Glomerular endothelial cell (primary cell): ENCODE measurements at places on chromosomes 11 and 22.

DNA sequence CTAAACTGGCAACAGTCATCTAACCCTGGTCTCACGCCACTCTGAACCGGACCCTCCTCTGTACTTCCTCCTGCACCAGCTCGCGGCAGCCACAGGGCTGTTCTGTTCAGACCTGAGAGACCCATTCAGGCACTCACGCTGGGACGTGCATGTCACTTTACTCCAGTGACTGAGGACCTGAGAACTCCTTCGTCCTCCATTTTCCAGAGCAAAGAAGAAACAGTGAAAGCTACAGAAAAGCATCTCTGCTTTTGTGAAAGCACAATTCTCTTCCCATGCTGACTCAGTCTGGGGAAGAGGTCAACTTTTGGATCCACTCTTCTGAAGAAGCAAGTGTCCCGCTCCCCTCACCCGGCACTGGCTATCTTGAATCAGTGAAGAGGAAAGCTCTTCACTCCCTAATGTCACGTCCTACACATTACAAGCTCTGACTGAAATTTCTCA, 24.5 kb downstream of the PISD start:
- DNase-seq, result no peak

- no peak for DNase-seq
Measured at GRCh38 chr11:78339945-78340344, 77.7 kb downstream of the GAB2 start.

GRCh38 chr11:1075341-1075911, 752 bp downstream of the MUC2 start:
- DNase-seq, result no peak

- no peak for DNase-seq
Measured at GRCh38 chr11:20627026-20627425, 27.6 kb downstream of the SLC6A5 start.

DNA sequence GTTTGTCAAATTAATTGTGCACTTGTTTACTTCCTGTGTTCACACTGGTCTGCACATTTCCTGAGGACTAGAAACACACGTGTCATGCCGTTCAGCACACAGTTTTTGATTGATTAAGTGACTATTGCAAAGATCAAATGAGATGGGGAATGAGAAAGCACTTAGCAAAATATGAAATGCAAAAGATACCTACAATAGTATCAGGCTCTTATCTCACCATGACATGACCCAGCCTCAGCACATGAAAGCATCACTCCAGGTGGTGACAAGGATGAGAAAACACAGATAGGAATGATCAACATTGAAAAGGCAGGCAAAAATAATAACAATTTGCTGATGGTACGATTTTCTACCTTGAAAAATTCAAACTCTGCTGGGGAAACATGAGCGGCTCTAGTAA, 42.1 kb upstream of the TP53I11 start:
- no peak for DNase-seq

- no peak for DNase-seq
Measured at GRCh38 chr22:48896766-48897644, 930.7 kb downstream of the BRD1 start.

- no peak for DNase-seq
Measured at GRCh38 chr11:94010136-94010535, 11.0 kb upstream of the HEPHL1 start.

DNA sequence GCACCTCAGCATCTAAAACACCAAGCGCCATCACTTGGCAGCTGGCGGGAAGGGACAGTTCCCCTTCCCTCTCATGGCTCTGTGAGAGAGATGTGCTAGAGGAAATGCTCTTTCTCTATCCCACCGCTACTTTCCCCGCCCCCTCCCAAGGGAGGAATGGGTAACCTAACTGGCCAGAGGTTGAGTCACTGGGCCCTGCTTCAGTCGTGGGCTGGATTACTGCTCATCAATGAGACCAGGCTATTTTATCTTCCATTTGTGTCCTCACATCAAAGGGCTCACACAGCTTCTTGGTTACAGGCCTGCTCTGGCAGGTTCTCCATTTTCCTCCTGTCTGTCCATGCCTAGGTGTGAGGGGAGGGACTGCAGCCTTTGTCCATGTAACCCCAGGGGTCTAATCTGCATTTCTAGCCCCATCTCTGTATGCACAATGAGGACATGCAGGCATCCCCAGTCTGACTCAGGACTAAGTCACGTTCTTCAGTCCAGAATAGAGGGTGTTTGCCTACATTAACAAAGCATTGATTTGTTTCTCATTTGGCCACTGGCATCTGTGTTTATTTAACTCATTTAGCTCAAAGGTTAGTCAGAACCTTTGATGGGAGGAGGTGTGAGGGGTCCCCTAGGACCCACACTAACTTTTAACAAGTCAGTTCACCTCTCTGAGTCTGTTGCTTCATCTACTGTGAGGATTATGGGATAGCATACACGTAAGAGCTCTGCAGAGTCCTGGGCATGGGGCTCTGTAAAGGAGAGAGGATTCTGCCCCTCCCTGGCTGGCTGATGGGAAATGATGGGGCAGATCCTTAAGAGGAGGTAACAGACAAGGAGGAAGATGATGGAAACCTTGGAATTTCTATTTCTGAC, 99.1 kb downstream of the XRRA1 start:
- no peak for DNase-seq

DNA sequence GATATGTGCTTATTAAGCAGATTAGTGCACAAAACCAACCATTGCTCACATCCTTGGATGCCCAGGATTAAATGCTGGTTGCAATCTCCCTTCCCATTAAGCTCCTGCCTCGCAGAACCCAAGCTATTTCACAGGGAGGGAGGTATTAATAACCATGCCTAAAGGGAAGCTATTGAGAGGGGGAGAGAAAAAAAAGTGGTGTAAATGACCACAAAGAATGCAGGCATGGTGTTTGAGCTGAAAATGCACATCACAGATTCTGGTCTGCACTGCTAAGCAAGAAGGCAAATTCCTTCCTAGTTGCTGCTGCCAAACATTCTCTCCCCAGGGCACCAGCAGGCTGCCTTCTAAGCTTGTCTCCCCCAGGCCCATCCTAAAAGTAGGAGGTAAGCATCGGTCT, 92.0 kb upstream of the ISX start:
- no peak for DNase-seq

DNA sequence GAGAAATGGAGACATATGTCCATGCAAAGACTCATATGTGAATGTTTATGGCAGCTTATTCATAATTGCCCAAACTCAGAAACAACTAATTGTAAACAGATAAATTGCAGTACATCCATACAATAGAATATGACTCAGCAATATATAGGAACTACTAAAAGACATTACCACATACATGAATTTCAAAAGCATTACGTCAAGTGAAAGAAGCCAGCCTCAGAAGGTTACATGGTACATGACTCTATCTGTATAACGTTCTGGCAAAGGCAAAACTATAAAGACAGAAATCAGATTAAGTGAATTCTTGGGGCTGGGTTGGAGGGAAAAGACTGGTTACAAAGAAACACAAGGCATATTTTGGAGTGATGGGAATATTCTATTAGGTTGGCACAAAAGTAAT, 7.2 kb downstream of the KCTD21 start:
- DNase-seq, result no peak

- no peak for DNase-seq
Measured at GRCh38 chr11:76783294-76783895, at the start of gene TSKU. Gene TSKU (plus strand): TSS chr11:76783356. CDS start chr11:76795617, 12,261 bp downstream.

- DNase-seq, result no peak
Measured at GRCh38 chr11:19444231-19444630, 203.5 kb upstream of the E2F8 start.

- DNase-seq, result no peak
Measured at GRCh38 chr11:64519541-64519940, 71.5 kb upstream of the SLC22A12 start.

GRCh38 chr22:47376322-47376700, 613.9 kb downstream of the TBC1D22A start:
- no peak for DNase-seq

DNA sequence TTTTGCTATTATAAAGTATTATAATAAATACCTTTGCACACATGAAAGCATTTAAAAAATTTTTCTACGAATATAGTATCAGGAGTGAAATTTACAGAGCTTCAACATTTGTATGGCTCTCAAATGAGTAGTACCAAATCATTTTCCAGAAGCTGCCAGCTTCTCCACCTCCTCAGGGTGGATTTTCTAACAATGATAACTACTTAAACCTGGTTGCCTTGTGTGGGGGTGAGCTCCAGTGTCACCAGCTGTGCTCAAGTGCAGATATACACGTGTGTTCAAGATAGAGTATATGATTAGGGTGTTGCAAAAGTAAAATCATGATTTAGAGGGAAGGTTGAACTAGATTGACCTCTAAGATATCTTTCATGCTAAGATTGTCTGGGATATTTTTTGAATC, 48.2 kb downstream of the HORMAD2 start:
- no peak for DNase-seq

- no peak for DNase-seq
Measured at GRCh38 chr11:117328375-117329010, 839 bp downstream of the CEP164 start.

DNA sequence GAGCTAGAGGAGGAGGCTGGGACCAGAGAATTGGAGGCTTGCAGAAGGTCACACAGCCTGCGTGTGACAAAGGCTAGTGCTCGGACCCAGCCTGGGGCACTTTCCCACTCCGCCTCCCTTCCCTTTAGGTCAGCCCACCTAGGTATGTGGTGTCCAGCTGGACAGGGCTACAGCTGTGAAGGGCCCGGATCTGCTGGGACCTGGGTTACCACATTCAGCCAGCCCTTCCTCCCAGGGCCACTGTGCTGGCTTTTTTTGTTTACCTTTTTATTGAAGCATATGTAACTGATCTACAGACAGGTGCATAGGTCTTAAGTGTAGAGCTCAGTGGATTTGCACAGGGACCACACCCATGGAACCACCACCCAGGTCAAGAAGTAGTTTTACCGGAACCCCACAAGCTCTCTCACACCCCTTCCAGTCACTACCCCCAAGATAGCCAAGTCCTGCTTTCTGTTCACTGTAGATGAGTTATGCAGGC, 8.7 kb downstream of the CAPN5 start:
- no peak for DNase-seq
